ENCODE measurements at places on chromosomes 11 and 22. TPM values are rescaled to one million over a fixed set of nuclear protein-coding genes. Genes with fewer than 3 reads are reported as not detected.

Gene ROBO3
- total RNA-seq: 2.7 TPM

Gene ANKK1
- not detected for total RNA-seq

Gene UBQLNL
- not detected for total RNA-seq

Gene KCNC1
- 0.06 TPM for total RNA-seq

Gene ZNF280B
- 1.5 TPM for total RNA-seq

Gene OR6Q1
- total RNA-seq: not detected

Gene TTC28
- 2.6 TPM for total RNA-seq

Gene KRTAP5-6
- total RNA-seq: not detected

Gene RTN4RL2
- 99.8 TPM for total RNA-seq

Gene TMPRSS6
- total RNA-seq: not detected

Gene ANO9
- 1.5 TPM for total RNA-seq

Gene USP28
- total RNA-seq: 12.3 TPM

Gene PAX6
- total RNA-seq: 2.9 TPM

Gene INS
- not detected for total RNA-seq

Gene PRODH
- 1.4 TPM for total RNA-seq

Gene SPDYC
- not detected for total RNA-seq

Gene LRRC75B
- 5.9 TPM for total RNA-seq

Gene MOV10L1
- not detected for total RNA-seq

Gene APOC3
- total RNA-seq: not detected

Gene MN1
- 2.6 TPM for total RNA-seq

All from A549 treated with ZK216348 at 1 μM for 4 hours (cell line).